Peyer's patch (tissue), 4 donors: ENCODE measurements at places on chromosomes 6 and 20. TPM values are rescaled to one million over a fixed set of nuclear protein-coding genes. Genes with fewer than 3 reads are reported as not detected.

ADGRF5 gene
- total RNA-seq: 3.8 TPM

OPRL1 gene
- total RNA-seq: not detected

PLCB4 gene
- total RNA-seq: 30.5 TPM

SLC2A4RG gene
- 42.2 TPM for total RNA-seq

PRDM1 gene
- total RNA-seq: 12.8 TPM

CAGE1 gene
- not detected for total RNA-seq

C4A gene
- total RNA-seq: 27.1 TPM
